IMR-90 (cell line): ENCODE measurements at places on chromosomes 1 and 21.

DNA sequence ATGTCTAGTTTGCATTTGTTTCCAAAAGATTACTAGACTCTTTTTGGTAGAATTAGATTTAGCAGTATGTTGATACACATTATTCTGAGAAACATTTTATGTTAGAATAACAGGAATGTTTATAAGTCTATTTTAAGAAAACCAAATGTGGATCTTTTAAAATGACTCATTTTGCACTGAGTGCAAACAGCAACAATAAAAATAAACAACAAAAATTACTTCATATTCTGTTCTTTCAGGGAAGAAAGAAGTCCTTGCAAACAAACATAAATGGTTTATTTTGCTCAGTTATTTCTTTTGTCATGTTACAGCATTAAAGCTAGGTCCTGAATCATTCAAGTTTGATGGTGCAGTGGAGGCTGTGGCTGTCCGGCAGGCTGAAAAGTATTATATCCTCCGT, 106.8 kb upstream of the TENT5C start:
- peak; percentile 58 for DNase-seq

GRCh38 chr1:53104289-53104913, 38.0 kb downstream of the SLC1A7 start:
- DNase-seq: no peak

DNA sequence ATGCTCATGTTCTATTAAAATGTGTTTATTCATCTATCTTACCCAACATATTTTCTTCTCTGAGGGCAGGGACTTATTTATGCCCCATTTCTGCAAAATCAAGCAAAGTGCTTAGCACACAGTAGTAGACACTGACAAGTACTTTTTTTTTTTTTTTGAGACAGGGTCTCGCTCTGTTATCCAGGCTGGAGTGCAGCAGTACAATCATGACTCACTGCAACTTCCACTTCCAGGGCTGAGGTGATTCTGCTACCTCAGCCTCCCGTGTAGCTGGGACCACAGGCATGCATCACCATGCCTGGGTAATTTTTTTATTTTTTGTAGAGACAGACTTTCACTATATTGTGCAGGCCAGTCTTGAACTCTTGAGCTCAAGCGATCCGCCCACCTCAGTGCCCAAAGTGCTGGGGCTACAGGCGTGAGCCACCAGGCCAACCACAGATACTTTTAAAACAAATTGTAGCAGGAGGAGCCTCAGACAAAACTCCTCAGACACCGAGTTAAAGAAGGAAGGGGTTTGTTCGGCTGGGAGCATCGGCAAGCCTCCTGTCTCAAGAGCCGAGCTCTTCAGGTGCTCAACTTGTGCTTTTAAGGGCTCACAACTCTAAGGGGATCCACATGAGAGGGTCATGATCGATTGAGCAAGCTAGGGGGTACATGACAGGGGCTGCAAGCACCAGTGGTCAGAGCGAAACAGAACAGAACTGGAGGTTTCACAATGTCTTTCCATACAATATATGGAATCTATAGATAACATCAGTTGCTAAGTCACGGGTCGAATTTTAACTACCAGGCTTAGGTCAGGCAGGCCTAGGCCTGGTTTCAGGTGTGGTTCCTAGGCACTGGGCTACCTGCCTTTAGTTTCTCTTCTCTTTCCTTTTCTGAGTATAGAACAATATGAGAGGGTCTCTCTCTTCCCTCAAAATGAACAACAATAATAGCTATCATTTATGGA, 5.7 kb upstream of the TMEM167B start:
- peak; percentile 47 for DNase-seq

DNA sequence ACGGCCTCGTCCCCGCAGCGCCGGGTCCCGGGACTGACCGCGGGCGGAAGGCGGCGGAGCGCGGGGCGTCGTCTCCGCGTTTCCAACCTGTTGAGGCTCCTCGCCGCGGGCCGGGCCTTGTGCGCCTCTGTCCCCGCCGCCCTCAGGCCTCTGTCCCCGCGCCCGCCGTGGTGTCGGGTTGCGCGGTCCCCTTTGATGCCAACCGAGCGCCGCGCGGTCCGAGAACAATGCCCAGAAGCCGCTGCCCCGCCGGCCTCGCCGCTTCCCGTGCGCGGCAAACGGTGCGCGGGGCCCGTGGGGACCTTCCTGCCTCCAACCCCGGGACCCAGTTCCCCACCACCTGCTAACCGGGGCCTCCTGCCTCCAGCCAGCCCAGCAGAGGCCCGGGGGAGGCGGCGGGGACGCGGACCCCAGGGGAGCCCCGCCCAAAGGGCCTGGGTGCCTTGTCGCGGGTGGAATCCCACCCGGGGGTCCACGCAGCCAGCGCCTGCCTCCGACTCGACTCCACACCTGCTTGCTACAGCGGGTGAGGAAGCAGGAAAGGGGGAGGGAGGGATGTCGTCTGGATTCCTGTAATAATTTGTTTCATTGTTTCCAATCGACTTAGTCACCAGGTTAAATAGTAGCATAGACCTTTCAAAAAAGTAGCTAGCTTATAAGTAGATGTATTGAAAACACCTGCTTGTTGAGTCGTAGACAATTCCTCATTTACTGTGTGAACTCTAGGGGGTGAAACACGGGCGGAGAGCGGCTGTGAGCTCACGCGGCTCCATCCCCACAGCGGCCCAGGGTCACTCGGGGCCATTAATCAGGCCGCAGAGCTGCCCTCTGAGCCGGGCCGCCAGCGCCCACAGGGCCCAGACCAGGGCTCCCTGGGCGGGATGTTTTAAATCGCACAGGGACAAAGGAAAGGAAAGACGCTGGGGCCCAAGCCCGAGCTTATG, 1.1 kb downstream of the COL18A1 start:
- peak; percentile 44 for DNase-seq

GRCh38 chr1:36942148-36942547, 92.2 kb downstream of the GRIK3 start:
- DNase-seq: no peak

- DNase-seq: peak; percentile 62
These were observed 66.3 kb downstream of the CD58 start for GRCh38 chr1:116504308-116505156.

DNA sequence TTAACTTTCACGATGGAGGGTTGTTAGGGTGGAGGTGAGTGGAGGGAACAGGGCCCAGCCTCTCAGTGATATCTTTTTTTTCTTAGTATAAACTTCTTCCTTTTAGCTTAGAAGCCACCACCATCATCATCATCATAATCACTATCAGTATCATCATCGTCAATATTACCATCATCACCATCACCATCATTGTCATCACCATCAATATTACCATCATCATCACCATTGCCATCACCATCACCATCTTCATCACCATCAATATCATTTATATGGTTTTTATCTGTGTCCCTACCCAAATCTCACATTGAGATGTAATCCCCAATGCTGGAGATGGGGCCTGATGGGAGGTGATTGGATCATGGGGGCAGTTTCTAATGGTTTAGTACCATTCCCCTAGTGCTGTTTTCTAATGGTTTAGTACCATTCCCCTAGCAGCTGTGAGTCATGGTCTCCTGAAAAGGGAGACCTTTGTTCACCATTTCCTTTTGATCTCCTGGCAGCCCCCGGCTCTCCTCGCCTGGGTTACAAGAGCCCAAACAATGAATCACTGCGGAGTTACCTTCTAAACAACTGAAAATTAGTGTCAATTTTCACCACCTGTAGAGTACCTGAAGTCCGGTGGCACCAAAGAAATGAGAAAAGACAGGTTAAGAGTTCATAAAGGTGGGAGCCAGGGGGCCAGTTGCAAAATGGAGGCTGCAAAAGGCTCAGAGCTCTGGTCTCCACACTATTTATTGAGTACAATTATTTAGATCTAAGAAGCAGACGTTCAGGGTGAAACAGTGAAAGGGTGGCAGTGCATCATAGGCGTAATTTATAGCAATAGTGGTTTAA, 3.1 kb upstream of the PLA2G2E start:
- DNase-seq: no peak

DNA sequence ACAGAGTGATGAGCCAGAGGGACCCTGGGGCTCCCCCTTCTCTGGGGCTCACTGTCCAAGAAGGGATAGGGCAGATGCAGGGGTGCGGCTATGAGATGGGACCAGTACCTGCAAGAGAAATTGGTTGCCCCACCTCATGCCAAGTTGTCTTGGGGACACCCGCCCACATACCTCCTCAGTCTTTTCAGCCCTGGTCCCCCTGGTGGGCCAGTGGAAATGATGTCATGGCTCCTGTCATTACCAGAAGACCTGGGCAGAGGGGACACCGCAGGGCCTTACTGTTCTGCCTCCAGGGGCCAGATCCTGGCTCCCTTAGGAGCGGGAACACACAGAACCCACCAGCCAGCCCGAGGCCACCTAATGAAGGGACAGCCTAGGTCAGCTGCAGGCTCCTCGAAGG, 63.2 kb downstream of the CDK18 start:
- no peak for DNase-seq
